ENCODE measurements at places on chromosomes 2 and 18.

GRCh38 chr18:56146565-56146964 is 491.8 kb downstream of the TXNL1 start:
- DNase-seq = no peak

- DNase-seq = no peak
These were observed 10.8 kb downstream of the SNED1 start for GRCh38 chr2:241009191-241009590.

- DNase-seq = no peak
These were observed 115.7 kb downstream of the VIT start for GRCh38 chr2:36812196-36812595.

DNA sequence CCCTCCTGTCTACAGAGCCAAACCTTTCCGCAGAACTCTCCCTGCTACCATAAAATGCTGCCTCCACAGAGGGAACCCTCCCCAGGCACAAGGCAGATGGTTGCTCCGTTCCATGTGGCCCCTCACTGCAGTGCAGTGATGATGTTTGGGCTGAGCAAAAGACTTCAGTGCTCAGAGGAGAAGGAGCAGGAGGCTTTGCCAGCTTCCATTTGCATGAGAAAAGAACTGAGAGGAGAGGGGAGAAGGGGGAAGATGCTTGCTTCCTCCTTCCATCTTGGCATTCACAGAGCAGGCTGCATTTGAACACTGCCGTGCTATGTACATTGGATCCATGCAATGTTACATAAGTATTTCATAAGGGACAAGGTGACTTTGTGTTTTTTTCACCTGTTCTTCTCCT is 46.6 kb upstream of the TMEM200C start:
- no peak for DNase-seq

- DNase-seq = no peak
These were observed 168.4 kb downstream of the EIPR1 start for GRCh38 chr2:3209258-3209657.

- DNase-seq = no peak
These were observed 830 bp downstream of the CYB5A start for GRCh38 chr18:74290794-74291471.

DNA sequence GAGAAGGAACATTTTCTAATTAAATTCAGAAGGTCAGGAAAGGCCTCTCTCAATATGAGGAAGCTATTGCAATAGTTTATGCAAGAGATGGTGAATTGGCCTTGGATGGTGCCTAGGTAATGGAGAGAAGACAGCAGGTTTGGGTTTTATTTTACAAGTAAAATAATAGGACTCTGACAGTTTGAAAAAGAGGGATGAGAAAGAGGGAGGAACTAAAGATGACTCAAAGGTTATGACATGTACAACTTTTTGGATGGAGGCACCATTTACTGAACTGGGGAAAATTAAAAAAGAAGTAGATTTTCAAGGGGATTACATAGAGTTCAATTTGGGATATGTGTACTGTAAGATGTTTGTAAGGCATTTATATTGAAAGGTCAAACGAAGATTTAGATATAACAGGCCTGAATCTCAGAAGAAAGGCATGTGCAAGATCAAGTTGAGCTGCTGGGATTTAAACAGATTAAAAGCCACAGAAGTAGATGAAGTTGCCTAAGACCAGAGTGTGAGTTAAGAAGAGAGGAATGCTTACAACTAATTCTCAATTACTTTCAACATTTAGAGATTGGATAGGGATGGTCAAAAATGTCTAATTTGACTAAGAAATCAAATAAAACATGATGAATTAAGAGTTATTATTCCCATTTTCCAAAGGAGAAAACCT is 12.3 kb upstream of the ASNSD1 start:
- DNase-seq = no peak

DNA sequence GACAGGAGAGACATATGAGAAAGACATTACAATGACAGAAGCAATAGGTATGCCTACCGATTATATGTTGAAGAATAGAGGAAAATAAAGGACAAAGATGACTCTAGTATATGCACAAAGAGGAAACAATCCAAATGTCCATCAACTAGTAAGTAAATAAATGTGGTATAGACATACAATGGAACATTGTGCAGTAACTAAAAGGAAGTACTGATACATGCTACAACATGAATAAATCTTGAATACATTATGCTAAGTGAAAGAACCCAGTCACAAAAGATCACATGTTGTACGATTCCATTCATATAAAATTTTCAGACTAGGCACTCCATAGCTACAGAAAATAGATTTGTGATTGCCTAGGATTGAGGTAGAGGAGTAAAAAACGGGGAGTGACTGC is 28.5 kb upstream of the PGAP1 start:
- DNase-seq = no peak

DNA sequence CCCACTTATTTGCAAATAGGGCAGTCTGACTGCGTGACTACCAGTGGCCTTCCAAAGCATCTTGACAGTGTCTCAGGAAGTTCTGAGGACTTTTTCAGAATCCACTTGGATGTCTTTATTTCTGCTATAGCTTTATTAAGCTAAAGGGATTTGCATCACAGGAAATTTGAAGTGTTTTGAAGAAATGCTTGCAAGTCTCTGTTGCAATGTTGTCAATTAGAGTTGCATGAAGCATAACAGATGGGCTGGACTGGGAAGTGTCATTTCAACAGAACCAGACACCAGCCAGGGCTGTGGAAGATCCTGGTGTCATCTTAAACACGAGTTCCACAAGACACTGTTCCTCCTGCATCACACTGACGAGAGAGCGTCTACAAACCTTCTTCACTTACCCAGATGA is 224.5 kb downstream of the EN1 start:
- DNase-seq = no peak

GRCh38 chr2:53784436-53784835 is 2.3 kb downstream of the ASB3 start:
- no peak for DNase-seq

DNA sequence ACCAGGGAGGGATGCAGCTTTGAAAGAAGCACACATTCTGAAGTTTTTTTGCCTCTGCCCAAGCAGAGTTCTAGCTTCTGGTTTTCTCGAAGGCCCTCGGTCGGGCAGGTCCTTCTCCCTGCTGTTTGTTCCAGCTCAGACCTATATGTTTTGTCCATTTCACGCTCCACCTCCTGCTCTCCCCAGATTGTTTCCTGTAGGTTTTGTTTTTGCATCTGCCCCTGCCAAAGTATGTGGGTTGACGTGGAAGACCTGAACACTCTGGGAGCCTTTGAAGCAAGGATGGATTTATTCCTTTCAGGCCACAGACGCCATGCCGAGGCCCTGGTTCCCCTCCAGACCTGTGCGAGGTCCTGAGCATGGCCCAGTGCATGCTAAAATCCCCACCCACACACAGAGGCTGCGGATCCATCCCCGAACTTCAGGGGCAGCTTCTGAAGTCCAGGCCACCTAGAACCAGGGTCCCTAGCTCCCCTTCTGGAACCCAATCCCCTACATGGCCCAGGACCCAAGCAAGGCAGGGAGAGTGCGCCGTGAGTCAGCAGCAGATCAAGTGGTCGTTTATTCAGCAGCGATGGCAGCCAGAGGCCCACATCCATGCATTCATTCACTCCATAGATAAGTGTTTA is 205.4 kb downstream of the KLHL29 start:
- DNase-seq = no peak

DNA sequence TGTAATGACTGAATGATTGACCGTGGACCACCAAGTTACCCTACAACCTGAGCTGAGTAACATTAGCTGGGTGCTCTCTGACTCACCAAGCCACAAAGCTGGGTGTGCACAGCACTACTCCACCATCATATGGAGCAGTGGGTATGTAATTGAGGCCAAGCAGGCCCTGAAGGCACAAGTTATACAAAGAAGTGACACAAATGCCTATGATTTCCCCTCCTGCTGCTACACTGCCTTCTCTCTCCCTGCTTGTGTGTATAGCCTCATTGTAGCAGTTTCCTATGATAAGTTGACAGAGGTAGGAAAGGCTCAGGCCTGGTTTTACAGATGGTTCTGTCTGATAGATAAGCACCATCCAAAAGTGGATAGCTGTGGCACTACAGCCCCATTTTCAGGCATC is 1327.2 kb upstream of the DDX18 start:
- DNase-seq = no peak

GRCh38 chr2:236163471-236164200 is 4.5 kb downstream of the GBX2 start:
- DNase-seq = no peak

DNA sequence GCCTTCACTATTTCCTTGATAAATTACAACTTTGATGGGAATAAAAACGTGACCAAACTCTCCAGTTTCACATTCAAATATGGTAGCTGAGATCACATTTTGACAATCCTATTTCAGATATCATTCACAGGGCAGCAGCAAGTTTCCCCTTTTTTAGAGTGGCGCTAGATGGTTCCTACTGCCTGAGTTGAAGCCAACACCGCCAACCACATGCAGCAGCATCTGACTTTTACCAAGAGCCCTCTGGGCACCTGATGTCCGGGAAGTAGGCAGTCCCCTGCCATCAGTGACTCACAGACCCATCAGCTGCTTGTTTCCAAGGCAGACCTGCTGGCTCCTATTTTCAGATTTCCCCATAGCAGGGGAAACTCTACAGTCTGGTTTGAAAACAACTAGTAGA is 4.0 kb upstream of the MREG start:
- no peak for DNase-seq

GRCh38 chr2:96236882-96237281 is 28.3 kb upstream of the STARD7 start:
- no peak for DNase-seq

GRCh38 chr2:16900405-16901025 is 234.9 kb upstream of the CYRIA start:
- DNase-seq = no peak

- DNase-seq = no peak
These were observed 889.5 kb downstream of the EPHA4 start for GRCh38 chr2:220682616-220683015.

- no peak for DNase-seq
These were observed 114.4 kb upstream of the DTNA start for GRCh38 chr18:34595690-34596089.

DNA sequence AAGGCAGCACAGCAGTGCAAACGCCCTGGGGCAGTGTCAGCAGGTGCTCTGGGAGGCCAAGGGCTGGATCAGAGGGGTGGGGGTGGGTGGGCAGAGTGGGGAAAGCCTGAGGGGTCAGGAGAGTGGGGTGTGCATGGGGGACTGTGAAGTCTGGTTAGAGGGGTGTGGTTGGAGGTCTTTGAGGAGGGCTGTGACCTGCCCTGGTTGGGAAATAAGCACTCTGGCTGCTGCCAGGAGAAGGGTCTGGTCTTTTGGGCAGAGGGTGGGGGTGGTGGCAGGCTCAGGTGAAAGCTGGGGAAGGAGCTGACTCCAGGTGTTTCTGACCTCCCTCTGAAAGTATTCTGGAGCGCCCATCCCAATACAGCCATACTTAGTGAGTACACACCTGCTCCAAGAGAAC is 4.2 kb downstream of the ALPI start:
- no peak for DNase-seq

GRCh38 chr18:10898417-10898974 is 250.9 kb downstream of the PIEZO2 start:
- DNase-seq = no peak

GRCh38 chr2:176385838-176386237 is 116.6 kb downstream of the MTX2 start:
- no peak for DNase-seq

- DNase-seq = no peak
These were observed 10.4 kb upstream of the DNAH7 start for GRCh38 chr2:196079052-196079451.

GRCh38 chr18:47582093-47582492 is 330.6 kb upstream of the SKOR2 start:
- no peak for DNase-seq

GRCh38 chr2:121329786-121330185 is 44.8 kb upstream of the TFCP2L1 start:
- DNase-seq = no peak
